ENCODE measurements at places on chromosomes 7 and 10.

DNA sequence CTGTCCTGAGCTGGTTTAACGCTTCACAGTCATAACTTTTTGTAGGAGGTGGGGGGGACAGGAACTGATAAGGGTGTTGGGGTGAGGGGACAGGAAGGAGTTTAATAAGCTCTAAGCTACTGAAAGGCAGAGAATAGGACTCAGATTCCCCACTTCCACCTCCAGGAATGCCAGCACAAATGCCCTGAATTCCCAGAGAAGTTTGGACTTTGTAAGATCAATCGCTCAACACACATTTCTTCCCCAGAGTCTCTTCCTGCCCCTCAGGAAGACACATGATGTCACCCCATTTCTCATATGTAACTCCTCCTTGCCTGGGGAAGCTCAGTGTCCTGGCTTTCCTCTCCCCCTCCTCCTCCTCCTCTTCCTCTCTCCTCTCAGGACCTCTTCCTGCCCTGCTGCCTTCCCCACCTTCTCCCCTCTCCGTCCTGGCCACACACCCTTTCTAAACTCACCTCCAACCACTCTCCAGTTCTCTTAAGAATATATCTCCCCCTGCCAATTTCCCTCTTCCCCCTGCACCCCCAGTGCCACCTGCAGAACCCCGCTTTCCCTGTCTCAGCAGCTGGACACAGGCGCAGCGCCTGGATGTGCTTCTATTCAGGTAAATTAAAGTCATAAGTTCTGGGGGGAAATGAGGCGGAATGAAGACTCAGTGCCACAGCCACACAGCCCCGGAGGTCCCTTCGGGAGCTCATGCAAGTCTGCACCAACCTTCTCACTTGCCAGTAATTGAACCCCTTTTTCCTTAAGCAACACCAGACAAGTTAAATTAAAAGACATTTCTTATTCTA, 5.3 kb upstream of the LOXL4 start:
- no peak for DNase-seq

DNA sequence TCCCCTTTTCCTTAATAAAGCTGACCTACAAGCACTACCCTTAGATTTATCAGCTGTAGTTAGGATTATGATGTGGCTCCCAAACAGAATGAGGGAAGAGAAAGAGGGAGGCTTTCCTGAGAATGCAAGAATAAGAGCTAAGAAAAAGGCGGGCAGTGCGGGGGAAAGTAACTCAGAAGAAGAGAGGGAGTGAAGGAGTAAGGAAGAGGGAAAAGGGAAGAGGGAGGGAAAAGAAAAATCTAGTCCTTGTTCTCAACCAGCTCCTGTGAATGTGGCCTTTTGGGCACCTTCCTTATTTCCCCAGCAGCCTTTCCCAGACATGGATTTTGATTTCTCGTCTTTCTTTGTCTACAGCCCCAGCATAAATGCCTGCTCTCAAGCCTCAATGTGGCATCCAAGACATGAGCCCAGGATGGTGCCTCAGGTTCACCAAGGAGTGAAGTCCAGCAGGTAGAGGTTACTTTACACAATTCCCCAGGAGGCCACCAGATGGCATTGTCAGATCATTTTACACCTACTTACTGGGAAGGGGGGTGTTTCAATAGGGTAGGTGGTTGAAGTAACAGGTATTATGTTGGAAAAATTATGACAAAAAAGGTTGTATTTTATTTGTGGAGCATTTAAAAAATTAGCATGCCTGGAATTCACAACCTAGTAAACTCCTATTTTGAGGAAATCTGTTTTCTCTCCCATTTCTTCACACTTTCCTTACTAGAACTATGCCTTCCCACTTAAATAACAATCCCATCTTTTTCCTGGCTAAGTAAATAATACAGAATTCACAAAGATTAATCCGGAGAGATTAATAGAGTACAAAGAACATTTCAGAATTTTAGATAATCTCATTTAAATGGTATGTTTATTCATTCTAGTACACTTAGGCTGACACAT, 106.5 kb downstream of the HTR7 start:
- DNase-seq = peak; percentile 33

DNA sequence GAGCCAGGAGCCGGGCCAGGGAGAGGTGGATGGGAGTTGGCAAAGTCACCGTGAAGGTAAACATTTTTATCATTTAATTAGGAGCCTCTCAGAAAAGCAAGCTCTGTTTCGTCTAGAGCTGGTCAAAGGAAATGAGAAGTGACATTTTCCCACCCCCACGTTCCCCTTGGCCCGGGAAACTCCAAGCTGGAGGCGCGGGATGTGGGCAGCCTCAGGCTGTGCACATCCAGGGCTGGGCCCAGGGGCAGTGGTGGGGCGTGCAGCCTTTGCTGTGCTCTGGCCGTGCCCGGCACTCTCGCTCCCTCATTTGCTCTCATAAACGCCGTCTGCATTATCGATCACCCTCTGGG, 135.6 kb upstream of the RET start:
- no peak for DNase-seq

DNA sequence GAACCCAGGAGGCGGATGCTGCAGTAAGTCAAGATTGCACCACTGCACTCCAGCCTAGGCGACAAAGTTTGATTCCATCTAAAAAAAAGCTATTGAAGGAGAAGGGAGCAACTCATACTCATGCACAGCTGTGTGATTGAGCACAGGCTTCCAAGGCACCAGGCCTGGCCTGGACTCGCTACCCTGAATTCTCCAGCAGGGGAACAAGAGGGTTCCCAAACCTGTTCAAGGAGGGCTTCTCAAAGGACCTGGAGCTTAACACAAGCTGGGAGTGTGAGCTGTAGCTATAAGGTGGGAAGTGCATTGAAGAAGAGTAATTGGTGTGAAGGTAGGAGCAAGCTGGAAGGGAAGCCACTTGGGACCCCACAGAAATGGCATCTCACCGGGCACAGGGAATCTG, 15.1 kb upstream of the DDIT4 start:
- no peak for DNase-seq

GRCh38 chr10:67924136-67924535, 39.7 kb downstream of the SIRT1 start:
- DNase-seq = no peak

DNA sequence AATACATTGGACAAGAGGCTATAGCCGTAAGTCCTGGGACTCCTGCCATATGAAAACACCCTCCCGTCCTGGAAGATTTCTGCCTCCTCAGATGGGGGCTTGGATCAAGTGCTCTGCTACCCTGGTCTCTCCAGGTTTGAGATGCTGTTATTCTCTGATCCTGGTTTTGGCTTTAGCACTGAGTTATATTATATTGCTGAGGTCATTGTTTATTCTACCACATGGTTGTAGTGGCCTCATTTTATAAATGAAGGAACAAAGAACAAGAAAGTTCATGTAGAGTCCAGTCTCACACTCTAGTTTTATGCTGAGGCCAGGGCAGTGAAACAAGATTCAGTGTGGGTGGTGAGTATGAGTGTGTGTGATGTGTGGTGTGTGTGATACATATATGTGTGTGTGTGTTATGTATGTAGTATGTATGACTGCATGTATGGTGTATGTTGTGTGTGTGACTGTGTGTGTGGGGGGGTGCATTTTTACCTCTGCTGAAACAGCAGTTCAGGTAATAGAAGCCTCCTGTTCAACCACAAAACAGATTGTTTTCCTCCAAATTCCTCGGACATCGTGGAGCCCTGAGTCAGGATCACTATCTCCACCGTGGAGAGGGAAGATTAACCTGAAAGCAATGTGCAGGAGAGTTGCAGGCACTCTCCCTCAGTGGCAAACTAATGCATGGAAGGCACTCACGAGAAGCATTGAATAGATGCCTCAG, 80.7 kb downstream of the C7orf25 start:
- peak; percentile 80 for DNase-seq

DNA sequence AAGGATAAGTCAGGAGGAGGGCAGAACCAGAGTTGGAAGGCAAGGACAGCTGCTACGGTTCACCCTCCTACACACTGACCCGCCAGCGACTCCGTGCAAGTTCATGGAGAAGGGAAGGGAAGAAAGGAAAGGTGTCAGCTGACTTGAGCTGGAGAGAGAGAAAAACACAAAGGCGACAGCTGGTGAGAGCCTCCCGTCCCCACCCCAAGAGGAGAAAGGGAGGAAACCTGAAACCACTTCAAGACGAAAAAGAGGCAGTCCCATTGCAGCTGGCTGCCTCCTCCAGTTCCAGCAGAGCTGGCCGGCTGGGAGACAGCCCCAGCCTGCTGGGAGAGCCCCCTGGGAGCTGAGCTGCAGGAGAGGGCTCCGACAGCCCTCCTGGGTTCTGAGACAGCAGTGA, 75.2 kb downstream of the PARD3 start:
- no peak for DNase-seq

DNA sequence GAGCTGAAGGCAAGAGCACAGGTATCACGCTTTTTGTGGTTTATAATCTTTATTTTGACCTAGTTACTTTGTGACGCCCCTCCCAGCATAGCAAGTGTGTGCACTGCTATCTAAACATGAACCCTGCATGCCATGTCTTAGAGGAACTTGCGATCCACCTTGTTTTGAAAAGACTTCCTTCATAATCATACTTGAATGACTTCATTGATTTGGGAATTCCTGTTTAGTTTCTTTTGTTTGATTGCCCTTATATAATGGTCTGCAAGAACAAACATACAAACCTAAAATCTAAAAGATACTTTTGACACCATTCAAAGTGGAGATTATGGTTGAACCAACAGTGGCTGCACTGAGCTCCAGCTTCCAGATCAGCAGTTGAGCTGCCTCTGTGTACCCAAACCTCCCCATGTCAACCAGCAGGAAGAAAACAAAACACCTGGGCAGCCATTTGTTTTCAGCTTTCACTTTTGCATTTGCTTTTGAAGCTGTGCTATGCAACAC, 132.6 kb downstream of the CELF2 start:
- no peak for DNase-seq
